RKO (cell line): ENCODE measurements at places on chromosomes 5 and 9.

DNA sequence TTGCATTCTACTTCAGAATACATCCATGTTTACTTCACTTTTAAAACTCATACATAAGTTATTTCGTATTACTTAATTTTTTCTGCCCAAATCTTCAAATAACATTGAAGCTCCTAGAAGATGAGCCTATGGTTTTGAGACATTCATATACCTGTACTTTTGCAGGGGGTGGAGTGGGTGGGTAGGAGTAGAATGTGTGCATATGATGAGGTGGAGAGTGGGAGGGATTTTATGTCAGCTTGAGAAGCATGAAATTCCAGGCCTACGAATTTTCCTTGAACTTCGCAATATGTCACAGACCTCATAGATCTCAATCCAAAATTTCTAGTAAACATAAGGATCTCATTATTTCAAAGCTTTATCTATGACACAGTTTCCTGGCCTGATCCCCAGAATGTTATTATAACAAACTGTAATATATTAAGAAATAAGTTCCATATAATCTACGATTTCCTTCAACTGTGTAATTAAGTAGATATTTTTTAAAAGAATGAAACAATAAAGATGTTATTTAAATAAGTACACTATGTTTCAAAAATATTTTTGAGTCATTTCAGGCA is 19.7 kb upstream of the MOB3B start:
- DNase-seq = no peak

- no peak for DNase-seq
Observed at GRCh38 chr9:106102821-106103220, 408.5 kb downstream of the TMEM38B start.

GRCh38 chr5:104421431-104421830 is 858.8 kb upstream of the NUDT12 start:
- DNase-seq = no peak

GRCh38 chr5:74919487-74919886 is 53.3 kb upstream of the FAM169A start:
- DNase-seq = peak; percentile 84

- DNase-seq = peak; percentile 63
Observed at GRCh38 chr5:77015938-77016569, 14.2 kb upstream of the AGGF1 start.

DNA sequence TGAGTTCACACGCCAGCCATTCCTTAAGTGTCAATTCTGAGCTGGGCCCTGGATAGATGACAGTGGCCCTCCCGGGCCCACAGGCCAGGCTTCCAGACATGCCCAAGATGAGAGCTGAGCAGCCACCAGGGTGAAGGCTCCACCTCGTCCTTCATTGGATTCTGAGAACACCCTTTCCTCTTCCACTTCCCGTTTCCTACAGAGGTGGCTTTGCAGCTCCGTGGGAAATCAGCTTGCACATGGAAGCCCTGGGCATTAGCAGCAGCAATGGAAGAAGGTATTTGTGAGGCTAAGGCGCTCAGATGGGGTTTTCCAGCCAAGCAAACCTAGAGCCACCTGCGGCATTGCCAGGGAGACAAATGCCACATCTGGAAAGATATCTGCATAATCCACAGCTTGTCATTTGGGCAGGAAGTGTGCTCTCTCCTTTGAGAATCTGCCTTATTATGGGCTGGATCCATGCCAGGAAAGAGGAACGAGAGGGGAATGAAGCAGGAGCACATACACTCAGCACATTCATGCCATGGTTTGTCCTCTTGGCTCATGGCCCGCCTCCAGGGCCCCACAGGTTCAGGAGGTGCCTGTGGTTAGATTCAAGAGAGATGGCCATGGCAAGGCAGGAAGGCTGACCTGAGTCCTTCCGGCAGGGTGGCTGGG is 34.1 kb downstream of the CFAP77 start:
- no peak for DNase-seq

DNA sequence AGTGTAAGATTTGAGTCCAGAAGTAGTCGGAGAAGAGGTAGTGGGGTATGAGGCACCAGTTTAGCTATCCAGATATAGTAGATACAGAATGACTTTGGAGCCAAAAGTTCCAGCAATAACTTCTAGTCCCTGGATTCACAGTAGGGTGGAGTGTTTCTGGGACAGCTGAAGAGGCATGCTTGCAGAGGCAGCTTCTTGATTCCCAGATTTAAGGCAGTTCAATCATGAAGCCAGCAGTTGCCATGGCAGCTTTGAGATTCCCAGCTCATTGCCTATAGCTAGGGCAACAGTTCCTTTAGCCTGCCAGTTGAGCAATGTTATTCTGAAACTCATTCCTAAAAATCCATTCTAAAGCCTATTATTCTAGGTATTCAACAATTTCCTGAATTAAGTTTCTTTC is 79.2 kb downstream of the LIX1 start:
- no peak for DNase-seq

GRCh38 chr5:177220576-177220975 is 82.9 kb downstream of the RAB24 start:
- no peak for DNase-seq
